ENCODE measurements at places on chromosomes 16 and 17.

- no peaks in the 10 kb centered on the region for H3K36me3 ChIP-seq
- H3K27ac ChIP-seq: no peak overlapping the region
- no peak overlapping the region for H3K4me3 ChIP-seq
- DNase-seq: no peak
These were observed 18.5 kb downstream of the ARL4D start for GRCh38 chr17:43416998-43417890.

GRCh38 chr16:67766291-67766690, 40.1 kb downstream of the RANBP10 start:
- H3K4me1 ChIP-seq: no peaks in the 10 kb centered on the region
- H3K27ac ChIP-seq: no peak overlapping the region
- H3K4me3 ChIP-seq: no peak overlapping the region
- no peak for DNase-seq
- no peaks in the 10 kb centered on the region for H3K36me3 ChIP-seq
- H3K27me3 ChIP-seq: no peaks in the 10 kb centered on the region

- no peak for DNase-seq
- H3K27ac ChIP-seq: no peak overlapping the region
These were observed 18.9 kb downstream of the CLTC start for GRCh38 chr17:59638553-59638952.

DNA sequence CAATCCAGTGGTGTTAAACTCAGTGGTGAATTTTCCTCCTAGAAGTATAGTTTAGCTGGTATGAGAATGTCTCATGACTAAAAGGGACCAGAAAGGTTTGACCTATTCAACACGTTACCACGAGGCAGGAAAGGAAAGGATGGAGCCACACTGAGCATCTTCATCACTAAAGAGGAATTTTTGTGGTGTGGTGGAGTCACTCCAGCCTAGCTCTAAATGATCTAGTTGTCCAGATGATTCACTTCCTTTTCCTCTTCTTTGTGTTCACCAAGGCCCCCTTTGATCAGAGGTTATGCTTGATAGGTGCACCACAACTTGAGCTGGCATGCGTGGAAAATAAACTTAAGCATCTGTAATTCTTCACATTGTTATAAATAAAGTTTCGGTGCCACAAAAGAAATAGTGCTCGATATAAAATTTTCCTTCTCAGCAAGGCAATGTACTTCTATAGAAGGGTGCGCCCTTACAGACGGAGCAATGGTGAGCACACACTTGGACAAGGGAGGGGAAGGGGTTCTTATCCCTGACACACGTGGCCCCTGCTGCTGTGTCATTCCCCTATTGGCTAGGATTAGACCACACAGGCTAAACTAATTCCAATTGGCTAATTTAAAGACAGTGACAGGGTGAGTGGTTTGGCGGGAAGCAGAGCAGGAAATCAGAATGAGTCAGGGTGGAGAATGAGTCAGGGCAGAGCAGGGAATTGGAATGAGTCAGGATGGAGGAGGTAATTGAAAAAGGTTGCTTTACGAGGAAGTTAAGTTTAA, 254.6 kb downstream of the HS3ST3A1 start:
- no peak overlapping the region for H3K27ac ChIP-seq
- DNase-seq: no peak
- H3K27me3 ChIP-seq: no peaks in the 10 kb centered on the region
- no peaks in the 10 kb centered on the region for H3K4me1 ChIP-seq

DNA sequence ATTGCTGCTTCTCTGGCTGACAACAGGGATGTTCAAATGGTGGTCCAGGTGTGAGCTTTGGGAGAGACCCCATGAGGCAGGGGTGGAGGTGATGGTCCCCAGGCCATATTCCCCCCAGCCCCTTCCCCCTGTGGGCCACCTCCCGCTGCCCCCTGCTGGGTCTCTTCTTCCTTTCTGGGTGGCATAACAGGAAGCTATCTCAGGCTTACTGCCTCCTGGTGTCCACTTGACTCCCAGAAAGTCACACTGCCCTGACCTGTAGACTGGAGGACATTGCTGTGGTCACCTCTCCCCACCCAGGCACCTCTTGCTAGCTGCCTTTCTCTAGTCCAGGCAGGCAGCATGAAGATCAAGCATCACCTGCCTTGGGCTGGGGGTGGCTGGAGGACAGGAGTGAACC, 46.4 kb upstream of the PLCG2 start:
- H3K27me3 ChIP-seq: no peaks in the 10 kb centered on the region
- no peak for DNase-seq
- H3K27ac ChIP-seq: no peak overlapping the region
- peaks cover 3% of the 10 kb centered on the region for H3K4me1 ChIP-seq
- no peak overlapping the region for H3K4me3 ChIP-seq
- H3K36me3 ChIP-seq: no peaks in the 10 kb centered on the region

GRCh38 chr16:83843657-83844056, 35.9 kb downstream of the HSBP1 start:
- H3K27ac ChIP-seq: no peak overlapping the region
- no peak overlapping the region for H3K4me3 ChIP-seq
- no peak for DNase-seq
- H3K36me3 ChIP-seq: no peaks in the 10 kb centered on the region
- H3K27me3 ChIP-seq: no peaks in the 10 kb centered on the region
- H3K4me1 ChIP-seq: peaks cover 5% of the 10 kb centered on the region

DNA sequence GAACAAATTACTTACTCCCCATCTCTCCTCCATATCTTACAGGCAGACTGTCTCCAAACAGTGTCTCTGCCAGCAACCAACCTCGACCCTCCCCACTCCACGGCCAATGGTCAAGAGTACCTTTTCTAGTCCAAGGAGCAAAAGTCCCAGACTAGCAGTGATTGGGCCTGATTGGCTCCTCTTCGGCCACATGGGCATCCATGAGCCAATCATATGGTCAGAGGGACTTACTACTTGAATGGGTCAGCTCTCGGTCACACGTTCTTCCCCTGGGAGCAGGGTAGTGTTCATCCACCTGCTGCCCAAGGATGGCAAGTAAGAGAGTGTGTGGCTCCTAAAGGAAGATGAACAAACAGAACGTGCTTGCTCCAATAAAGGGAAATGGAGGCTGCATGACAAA, 84.6 kb downstream of the C16orf78 start:
- no peaks in the 10 kb centered on the region for H3K27me3 ChIP-seq
- no peaks in the 10 kb centered on the region for H3K4me1 ChIP-seq

DNA sequence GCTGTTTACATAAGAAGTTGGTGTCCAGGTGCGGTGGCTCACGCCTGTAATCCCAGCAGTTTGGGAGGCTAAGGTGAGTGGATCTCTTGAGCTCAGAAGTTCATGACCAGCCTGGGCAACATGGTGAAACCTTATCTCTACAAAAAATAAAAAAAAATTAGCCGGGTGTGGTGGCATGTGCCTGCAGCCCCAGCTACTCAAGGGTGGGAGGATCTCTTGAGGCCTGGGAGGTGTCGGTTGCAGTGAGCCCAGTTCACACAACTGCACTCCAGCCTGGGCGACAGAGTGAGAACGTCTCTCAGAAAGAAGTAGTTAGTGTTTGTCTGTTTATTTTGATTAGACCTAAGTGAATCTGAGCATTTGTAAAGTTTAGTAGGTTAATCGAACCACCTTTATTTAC, 12.8 kb downstream of the DDX19A start:
- H3K36me3 ChIP-seq: peaks cover 22% of the 10 kb centered on the region
- H3K27ac ChIP-seq: no peak overlapping the region
- no peaks in the 10 kb centered on the region for H3K4me1 ChIP-seq
- no peak for DNase-seq

DNA sequence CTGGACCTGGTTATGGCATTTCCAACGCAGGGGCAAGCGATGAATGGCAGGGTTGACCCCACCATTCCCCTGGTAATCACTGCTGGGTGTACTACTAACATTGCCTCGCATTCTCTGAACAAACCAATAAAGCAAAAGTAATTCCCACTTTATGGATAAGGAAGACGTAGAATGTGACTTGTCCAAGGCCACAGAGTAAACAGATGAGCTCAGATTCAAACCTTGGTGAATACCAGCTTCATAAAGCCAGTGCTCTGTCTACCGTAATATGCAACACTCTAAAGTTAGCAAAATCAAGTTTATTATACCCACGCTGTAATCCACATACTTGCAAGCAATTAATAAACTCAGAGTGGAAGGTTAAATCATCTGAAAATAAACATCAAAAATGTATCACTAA, 59.6 kb downstream of the ANKFY1 start:
- no peak for DNase-seq
- peaks cover 5% of the 10 kb centered on the region for H3K36me3 ChIP-seq
- H3K27ac ChIP-seq: no peak overlapping the region
- H3K4me1 ChIP-seq: no peaks in the 10 kb centered on the region
- H3K27me3 ChIP-seq: no peaks in the 10 kb centered on the region

DNA sequence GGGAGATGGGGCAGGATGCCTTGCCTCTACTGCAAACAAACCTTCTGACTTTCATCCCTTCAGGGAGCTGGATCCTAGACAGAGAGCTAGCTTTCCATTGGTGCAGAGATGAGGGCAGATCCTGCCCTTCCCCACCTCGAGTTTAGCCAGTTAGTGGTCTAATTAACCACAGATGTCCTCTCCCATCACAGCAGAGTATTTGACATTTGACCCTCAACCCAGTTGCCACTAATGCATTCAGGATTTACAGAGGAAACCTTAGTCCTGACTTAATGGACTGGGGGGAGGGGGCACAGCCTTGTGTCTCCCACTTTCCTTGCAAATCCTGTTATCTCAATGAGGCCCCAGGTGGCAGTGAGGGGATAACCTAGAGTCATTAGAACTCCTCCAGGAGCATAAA, 10.2 kb downstream of the PIP4K2B start:
- H3K36me3 ChIP-seq: peaks cover 12% of the 10 kb centered on the region
- DNase-seq: no peak
- no peaks in the 10 kb centered on the region for H3K27me3 ChIP-seq
- H3K4me3 ChIP-seq: no peak overlapping the region
- no peak overlapping the region for H3K27ac ChIP-seq

DNA sequence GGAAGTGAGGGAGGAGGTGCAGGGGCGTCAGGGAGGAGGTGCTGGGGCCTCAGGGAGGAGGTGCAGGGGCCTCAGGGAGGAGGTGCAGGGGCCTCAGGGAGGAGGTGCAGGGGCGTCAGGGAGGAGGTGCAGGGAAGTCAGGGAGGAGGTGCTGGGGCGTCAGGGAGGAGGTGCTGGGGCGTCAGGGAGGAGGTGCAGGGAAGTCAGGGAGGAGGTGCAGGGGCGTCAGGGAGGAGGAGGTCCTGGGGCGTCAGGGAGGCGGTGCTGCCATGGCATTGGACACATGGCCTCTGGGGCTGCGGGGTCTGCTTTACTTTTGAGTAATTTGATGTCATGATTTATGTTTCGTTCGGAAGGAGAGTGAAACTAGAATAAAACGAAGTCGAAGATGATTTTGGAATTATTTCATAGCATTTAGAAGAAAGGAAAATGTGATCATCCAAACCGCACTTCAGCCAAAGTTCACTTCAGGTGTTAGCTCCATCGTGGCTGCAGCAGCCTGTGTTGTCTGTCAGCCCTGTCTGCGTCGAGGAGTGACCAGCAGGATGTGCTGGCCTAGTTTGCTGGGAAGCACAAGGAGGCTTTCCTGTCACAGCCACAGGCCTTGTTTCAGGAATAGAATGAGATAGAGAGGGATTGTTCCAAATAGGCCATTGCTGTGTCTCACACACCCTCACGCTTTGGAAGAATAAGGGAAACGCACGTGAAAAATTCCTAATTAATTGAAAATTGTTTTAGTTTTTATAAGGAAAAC, 42.8 kb downstream of the RAB11FIP3 start:
- no peaks in the 10 kb centered on the region for H3K27me3 ChIP-seq
- DNase-seq: no peak

DNA sequence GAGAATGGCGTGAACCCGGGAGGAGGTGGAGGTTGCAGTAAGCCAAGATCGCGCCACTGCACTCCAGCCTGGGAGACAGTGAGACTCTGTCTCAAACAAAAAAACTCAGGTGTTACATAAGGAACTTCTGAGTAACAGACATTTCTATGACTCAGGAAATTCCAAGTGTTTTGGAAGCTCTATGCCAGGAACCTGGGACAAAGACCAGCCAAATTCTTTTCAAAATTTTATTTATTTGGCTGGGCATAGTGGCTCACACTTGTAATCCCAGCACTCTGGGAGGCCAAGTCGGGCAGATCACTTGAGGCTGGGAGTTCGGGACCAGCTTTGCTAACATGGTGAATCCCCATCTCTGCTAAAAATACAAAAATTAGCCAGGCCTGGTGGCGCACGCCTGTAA, 5.2 kb upstream of the SH2B1 start:
- H3K27ac ChIP-seq: no peak overlapping the region
- H3K4me1 ChIP-seq: no peaks in the 10 kb centered on the region
- no peaks in the 10 kb centered on the region for H3K27me3 ChIP-seq
- H3K36me3 ChIP-seq: no peaks in the 10 kb centered on the region
- H3K4me3 ChIP-seq: no peak overlapping the region
- no peak for DNase-seq

GRCh38 chr17:48546924-48547807, 2.3 kb upstream of the HOXB2 start:
- H3K4me1 ChIP-seq: peaks cover 10% of the 10 kb centered on the region
- no peak overlapping the region for H3K27ac ChIP-seq
- H3K36me3 ChIP-seq: no peaks in the 10 kb centered on the region
- no peak for DNase-seq

GRCh38 chr16:500709-501108, 26.8 kb upstream of the CAPN15 start:
- H3K4me3 ChIP-seq: no peak overlapping the region
- no peak overlapping the region for H3K27ac ChIP-seq
- no peaks in the 10 kb centered on the region for H3K36me3 ChIP-seq
- H3K27me3 ChIP-seq: no peaks in the 10 kb centered on the region

- H3K4me1 ChIP-seq: no peaks in the 10 kb centered on the region
- H3K27me3 ChIP-seq: no peaks in the 10 kb centered on the region
- H3K27ac ChIP-seq: no peak overlapping the region
- no peak overlapping the region for H3K4me3 ChIP-seq
These were observed 24.7 kb upstream of the ZNF469 start for GRCh38 chr16:88358023-88358420.

DNA sequence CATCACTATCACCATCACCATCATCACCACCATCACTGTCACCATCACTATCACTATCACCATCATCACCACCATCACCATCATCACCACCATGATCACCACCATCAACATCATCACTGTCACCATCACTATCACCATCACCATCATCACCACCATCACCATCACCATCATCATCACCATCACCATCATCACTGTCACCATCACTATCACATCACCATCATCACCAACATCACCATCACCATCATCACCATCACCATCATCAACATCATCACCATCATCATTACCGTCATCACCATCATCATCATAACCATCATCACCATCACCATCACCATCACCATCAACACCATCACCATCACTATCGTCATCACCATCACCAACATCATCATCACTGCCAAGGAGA, 273.8 kb downstream of the FOXL1 start:
- H3K4me3 ChIP-seq: no peak overlapping the region
- no peak overlapping the region for H3K27ac ChIP-seq
- H3K27me3 ChIP-seq: no peaks in the 10 kb centered on the region
- no peaks in the 10 kb centered on the region for H3K4me1 ChIP-seq

DNA sequence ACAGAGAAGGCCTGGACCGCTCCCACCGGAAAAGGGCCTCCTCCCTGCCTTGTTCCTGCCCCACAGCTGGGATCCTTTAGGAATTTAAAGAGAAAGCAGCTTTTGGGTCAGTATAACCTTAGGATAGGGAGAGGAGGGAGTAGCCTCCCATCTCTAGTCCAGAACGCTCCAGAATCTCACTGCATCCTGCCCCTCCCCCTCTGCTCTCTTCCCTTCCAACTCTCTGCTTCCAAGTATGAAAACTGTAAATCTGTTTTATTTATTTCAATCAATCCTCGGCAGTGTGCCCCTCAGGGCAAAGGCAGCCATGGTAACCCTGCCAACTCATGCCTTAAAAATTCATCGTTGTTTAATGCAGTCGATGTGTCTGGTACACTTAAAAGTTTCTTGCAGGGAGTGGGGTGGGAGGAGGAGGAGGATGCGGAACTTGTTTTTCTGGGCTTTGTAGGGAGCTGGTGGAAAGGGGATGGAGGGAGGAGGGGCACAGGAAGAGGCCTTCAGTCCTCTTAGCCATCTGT, 21.2 kb upstream of the MTSS2 start:
- DNase-seq: no peak
- no peaks in the 10 kb centered on the region for H3K27me3 ChIP-seq
- H3K4me1 ChIP-seq: peaks cover 13% of the 10 kb centered on the region
- H3K36me3 ChIP-seq: no peaks in the 10 kb centered on the region
- no peak overlapping the region for H3K27ac ChIP-seq
